ENCODE measurements at places on chromosomes 2 and 18.

- no peak for DNase-seq
Measured at GRCh38 chr2:52097071-52097470, 1065.1 kb upstream of the NRXN1 start.

- no peak for DNase-seq
Measured at GRCh38 chr2:41902897-41903296, 144.9 kb upstream of the PKDCC start.

GRCh38 chr2:238854246-238854645 is 6.4 kb downstream of the TWIST2 start:
- no peak for DNase-seq

- DNase-seq = no peak
Measured at GRCh38 chr2:235270291-235270690, 223.6 kb upstream of the AGAP1 start.

DNA sequence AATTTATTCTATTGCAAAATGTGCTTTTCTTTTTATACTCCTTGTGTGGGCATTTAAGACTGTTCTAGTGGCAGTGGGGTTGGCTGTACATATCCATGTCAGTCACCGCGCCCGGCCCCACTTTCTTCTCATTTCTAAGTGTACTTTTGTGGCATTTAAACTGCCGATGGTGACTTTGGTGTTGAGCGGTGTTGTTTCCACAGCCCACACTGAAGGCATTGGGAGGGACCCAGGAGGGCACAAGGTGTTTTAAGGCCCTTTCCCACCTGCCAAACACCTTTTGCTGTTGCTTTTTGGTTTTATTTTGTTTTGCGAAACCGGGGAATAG is 369.7 kb downstream of the MTX2 start:
- no peak for DNase-seq

DNA sequence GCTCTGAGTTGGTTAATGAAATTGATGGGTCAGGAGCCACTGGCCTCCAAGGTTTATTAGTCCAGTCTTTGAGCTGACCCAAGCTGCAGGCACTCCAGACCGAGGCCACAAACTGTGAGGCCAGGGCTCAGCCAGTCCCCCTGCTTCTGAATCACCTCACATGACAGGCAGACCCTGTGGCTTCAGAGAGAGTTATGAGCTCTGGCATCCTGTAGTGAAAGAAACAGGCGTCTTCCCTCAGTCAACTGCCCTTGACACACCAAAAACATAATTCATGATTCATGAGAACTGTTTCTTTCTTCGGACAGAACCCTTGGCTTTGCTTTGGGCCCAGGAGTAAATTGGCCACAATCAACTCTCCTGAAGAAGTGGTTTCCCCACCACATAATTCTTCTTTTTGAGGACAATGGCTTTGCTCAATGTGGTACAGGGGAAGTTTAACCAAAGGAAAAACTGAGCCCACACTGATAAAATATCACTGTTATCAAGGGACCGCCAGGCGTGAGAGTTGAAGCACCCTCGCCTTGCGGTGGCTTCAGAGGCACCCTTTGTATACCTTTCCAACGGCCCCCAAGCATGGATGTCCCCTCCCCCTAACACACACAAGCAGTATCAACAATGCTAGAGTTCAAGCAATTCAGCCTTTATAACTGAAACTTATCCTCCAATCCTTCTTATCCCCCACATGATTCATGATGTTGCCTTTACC is 226.9 kb downstream of the CYRIA start:
- no peak for DNase-seq

- DNase-seq = no peak
Measured at GRCh38 chr2:59322005-59322404, 1080.9 kb upstream of the FANCL start.

DNA sequence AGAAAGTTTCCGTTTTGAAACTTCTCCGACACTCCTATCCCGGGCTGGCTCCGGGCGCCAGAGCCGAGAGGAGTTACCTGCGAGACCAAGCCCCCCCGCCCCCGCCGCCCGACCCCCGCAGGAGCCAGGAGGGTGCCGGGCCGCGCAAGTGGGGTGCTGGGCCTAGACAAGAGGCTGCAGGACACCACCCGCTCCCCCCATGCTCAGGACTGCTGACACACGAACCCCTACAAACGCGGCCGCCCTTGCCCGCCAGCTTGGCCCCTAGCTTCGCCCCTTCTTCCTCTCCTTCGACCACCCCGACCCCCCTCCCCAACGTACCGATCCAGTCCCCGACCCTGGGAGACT is 497 bp downstream of the PLA2R1 start:
- no peak for DNase-seq

DNA sequence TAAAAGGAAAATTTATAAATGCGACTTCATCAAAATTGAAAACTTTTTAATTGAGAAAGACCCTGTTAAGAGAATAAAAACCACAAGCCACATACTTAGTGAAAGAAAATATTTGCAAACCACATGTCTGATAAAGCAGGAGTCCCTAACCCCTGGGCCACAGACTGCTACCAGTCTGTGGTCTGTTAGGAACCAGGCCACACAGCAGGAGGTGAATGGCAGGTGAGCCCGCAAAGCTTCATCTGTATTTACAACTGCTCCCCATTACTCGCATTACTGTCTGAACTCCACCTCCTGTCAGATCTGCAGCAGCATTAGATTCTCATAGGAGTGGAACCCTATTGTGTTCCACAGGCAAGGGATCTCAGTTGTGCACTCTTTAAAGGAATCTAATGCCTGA is 95.5 kb upstream of the CRACDL start:
- DNase-seq = no peak

- no peak for DNase-seq
Measured at GRCh38 chr2:69956475-69956979, 4.9 kb downstream of the ASPRV1 start.

DNA sequence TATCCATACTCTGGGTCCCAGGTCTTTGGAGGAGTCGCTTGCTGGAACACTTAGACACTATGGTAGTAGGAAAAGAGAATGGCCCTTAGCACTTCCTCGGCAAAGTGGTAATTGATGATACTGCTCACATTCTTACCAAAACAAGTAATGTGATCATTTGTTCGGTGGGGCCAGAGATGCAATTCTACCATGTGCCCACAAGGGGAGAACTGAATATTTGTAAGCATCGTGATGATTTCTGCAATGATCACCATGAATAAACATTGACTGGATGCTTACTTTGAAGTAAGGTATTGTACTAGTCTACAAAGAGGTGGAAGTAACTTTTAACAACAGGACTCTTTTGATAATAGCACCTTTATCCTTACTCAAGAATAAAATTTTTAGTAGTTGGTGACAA is 109.7 kb downstream of the CD8B2 start:
- DNase-seq = no peak

GRCh38 chr18:36381075-36381474 is 83.6 kb downstream of the FHOD3 start:
- no peak for DNase-seq

DNA sequence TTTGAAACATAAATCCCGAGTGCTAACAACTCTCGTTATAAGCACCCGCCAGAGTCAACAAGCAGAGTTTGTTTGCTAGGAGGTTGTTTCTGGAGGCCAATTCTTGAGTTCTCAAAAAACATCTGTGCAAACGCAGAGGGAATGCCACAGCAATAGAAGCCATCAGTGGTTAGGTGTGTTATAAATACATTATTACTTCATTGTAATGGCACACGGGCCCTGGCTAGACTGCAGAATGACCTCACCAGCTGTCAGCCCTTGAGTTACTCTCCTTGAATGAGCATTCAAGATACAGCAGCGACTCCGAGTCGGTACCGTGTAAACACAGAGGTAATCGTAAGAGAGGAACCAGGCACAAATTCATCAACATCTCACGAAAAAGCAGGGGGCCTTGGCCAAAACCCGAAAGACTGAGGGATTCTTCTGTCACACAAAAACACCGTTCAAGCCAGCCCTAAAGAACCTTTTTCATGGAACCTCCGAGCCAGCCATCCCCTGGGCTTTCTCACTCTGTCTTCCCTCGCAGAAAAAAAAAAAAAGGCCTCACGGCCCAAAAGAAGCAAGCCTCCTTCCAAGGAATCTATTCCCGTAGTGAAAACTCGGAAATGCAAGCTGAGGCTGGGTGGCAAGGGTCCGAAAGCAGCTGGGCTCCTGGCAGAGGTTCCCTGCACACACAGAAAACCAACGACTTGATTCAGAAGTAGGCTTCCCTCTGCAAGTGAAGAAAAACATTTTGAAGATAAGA is 133.7 kb upstream of the MEIS1 start:
- DNase-seq = no peak

DNA sequence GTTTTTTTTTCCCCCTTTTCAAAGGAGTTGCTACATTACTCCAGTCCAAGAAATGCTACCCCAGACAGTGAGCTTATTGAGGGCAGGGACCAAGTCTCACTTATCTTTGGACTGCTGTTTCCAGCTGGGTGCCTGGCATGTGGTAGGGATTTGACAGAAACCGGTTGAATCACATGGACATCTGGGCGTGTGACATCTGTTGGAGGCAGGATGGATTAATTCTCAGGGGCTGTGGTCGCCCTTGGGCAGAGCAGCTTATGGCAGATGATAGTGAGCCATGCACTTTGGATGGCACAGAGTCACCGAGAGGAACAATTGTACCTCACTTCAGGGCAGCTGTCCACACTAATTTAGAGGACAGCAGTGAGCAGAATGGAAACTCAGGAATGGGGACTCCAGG is 254.6 kb upstream of the ID2 start:
- no peak for DNase-seq

- no peak for DNase-seq
Measured at GRCh38 chr2:16747257-16747656, 81.6 kb upstream of the CYRIA start.

DNA sequence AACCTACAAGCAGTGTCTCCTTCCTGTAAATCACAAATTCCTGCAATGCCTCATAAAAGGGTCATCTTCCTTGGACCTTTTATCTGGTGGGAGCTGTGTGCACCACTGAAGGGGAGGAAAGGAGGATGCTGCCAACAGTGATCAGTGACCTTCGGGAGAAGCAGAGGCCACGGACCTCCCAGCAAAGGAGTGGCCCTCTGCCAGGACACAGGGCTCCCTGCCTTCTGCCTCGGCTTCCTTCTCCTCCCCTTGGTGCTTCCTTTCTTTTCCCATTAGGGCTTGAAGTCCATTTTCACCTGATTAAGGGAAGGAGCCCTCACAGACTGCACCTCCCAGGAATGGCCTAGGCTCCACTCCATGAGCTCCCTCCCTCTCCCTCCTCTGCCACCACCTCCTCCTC is 85.3 kb upstream of the ITGA6 start:
- DNase-seq = no peak

GRCh38 chr2:237674731-237675276 is 47.4 kb downstream of the LRRFIP1 start:
- DNase-seq = no peak

GRCh38 chr2:195252018-195252417 is 405.0 kb upstream of the SLC39A10 start:
- DNase-seq = no peak

GRCh38 chr2:239400596-239401066 is at the start of gene HDAC4:
TSS of gene HDAC4 (minus strand) at chr2:239401020. CDS start at chr2:239352699, 48,321 bp downstream.
- no peak for DNase-seq
